ENCODE measurements at places on chromosomes 7 and 10. TPM values are rescaled to one million over a fixed set of nuclear protein-coding genes. Genes with fewer than 3 reads are reported as not detected.

SSC4D gene
- total RNA-seq: 15.6 TPM

GRCh38 chr10:21757185-21757901, 223.3 kb downstream of the MLLT10 start:
- no peak for DNase-seq

- no peak for DNase-seq
Measured at GRCh38 chr7:105721571-105722104, 140.3 kb upstream of the EFCAB10 start.

GRCh38 chr7:42137941-42138340, 99.1 kb downstream of the GLI3 start:
- no peak for DNase-seq

DNA sequence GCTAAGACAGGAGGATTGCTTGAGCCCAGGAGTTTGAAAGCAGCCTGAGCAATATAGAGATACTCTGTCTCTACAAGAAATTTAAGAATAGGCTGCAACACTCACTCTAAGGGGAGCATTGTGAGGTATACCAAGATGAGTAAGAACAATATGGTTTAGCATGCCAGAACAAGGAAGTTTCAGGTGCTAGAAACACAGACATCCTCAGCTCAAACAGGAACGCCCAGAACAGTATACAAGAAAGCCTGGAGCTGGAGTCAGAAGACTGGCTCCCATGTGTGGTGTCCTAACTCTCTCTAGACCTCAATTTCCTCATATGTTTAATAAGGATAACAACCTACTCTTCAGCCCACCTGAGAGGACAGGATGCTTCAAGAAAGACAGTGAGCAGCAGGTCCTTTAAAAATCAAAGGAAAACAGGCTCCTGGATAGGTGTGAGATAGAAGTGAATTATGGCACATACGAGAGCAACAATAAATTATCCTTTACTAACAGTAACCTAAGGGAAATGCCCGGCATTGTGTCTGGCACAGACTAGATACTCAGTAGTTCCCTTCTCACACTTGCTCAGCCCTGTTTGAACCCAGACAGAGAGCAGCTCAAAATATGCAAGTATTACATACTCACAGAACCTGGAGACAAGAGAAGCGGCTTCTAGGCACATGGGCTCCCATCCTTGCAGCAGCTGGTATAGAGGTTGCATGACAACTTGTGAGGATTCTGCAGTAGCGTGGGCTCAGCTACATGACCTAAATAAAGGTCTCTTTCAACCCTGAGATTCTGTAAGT, 45.4 kb downstream of the KAT6B start:
- no peak for DNase-seq

All from endothelial cell (in vitro differentiated cells).